ENCODE measurements at places on chromosomes 5 and 9.

DNA sequence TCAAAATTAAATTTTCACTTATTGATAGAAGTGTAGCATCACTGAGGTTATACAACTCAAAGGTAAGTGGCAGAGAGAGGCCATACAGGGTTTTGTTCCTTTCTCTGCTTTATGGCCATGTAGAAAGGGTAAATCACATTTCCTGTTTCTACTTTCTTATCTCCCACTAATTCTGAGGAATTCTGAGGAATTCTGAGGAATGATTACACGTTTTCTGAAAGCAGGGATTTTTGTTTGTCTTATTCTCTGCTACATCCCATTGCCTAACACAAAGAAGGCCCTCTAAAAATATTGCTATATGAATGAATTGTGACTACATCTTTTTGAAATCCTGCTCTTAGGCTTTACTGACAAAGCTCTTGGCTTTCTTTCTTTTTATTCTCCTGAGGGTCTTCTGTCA is 516.9 kb upstream of the ZNF608 start:
- no peak for DNase-seq

GRCh38 chr5:138490648-138491283 is 25.5 kb downstream of the EGR1 start:
- no peak for DNase-seq

GRCh38 chr5:124446120-124446519 is 300.3 kb downstream of the ZNF608 start:
- DNase-seq: no peak

- DNase-seq: no peak
Measured at GRCh38 chr9:89329917-89330316, 11.6 kb downstream of the SECISBP2 start.

GRCh38 chr5:37696190-37697021 is 143.4 kb downstream of the GDNF start:
- DNase-seq: no peak

GRCh38 chr9:105385381-105385985 is 62.4 kb upstream of the FSD1L start:
- no peak for DNase-seq

- peak; percentile 50 for DNase-seq
Measured at GRCh38 chr5:180803181-180804128, 849 bp upstream of the MGAT1 start.

DNA sequence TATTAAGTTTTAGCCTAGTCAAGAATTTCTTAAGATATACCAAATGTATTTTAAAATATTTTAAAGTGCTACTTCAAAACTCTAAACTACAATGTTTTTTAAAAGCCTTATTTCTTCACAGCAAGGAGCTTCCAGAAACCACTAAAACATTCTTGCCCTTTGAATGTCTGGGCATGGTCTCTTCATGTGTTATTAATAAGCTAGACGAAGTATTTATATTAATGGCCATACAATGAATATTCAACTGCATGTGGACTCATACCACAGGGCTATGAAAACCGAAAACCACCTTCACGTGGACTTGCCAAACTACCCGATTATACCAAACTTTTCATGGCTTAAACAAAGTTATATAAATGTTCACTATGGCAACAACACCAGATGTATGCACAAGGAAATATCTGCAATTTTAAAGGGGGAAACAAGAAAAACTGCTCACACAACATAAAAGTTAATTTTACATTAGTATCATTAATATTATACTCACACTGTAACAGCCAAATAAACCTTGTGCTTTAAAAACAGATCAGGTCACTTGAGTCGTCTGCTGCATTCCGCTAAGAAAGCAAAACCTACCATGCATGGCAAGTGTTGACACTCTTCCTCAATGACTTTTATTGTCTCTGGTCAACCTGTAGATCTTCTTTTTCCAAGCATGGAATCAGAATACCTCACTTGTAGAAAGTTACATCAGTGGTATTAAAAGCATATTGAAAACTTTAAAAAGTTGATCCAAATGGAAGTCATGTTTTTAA is 246.3 kb downstream of the BNC2 start:
- no peak for DNase-seq

GRCh38 chr9:98241357-98242300 is 13.8 kb downstream of the TBC1D2 start:
- DNase-seq: no peak

DNA sequence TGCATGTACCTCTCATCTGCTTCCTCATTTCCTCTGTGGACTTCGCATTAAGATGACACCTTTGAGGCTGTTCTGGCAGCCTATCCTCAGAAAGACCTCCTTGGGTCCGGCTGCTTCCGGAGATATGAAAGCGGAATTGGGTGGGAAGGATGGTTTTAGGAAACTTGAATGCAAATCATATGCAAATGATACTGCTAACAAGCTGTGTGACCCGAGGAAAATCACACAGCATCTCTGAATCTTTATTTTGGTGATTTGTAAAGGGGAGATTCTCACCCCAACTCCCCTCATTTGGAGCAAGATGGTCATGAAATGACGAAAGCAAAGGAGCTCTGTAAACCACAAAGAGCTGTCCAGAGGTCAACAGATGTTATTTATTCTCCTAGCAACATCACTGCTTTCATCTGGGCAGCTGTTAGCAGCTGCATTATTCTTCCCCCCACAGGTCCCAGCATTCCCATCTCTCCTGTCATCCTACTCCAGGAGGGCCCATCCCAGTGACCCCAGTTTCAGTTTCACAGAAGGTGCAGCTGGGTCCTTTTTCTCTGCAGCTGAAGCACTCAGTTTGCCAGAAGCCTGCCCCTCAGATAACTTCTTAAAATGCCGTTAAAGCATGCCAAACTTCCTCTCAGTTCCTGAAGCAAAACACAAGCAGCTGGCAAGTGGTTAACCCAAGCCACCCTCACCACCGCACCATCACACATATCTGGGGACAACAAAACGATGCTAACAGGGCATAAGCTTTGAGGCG is 269.5 kb downstream of the SEC61B start:
- no peak for DNase-seq

DNA sequence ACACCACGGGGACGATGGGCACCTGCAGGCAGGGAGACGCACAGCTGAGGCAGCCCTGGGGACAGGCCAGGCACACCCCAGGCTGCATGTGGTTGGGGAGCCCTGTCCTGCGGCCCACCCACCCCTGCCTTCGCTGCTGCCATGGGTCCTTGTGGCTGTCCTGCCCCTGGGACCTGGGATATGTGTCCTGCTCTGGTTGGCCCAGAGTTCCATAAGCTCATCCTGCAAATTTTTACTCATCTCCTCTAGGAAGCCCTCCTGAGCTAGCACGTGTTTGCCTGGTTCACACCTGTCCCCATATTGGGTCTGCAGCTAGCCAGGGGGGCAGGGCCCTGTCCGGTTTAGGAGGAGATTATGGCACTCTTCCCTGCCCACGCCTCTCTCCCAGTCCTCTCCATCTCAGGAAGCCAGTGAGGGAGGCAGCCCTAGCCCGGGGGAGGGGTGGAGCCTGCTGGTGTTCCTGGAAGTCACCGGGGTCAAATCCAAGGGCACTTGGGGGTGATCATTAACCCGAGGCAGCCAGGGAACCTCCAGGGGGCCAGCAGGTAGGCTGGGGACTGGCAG is 12.2 kb downstream of the EGFL7 start:
- no peak for DNase-seq

DNA sequence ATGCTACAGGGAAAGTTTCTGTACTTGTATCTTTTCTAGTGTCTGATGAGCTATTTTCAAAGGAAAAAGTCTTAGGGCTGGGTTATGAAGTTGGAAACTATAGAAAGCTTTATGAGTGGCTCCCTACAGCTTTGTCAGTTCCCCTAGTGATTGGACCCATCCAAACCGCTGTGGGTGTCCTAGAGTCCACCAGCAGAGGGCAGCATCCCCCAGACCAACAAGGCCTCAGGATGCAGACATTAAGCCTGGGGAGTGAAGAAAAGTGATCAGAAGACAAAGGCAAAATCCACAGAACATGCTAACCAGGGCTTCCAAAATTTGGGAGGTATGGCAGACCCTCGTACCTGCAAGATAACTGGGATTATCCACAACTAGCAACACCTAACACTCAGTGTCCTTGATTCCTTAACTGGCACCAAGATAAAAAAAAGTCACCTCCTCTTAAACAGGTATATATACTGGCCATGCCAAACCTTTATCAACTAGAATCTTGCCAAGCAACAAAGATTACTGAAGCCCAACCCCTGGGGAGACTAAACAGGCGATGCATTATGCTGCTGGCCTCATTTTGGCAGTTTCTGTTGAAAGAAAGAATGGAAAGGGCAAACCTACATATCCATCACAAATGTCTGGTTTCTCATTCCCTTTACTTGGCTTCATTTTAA is 110.4 kb upstream of the NR5A1 start:
- DNase-seq: peak; percentile 27

GRCh38 chr5:126613941-126614592 is 13.3 kb downstream of the PHAX start:
- no peak for DNase-seq

GRCh38 chr5:136743052-136743451 is 377.7 kb upstream of the TRPC7 start:
- DNase-seq: no peak

GRCh38 chr5:153151558-153151957 is 338.9 kb upstream of the GRIA1 start:
- no peak for DNase-seq

DNA sequence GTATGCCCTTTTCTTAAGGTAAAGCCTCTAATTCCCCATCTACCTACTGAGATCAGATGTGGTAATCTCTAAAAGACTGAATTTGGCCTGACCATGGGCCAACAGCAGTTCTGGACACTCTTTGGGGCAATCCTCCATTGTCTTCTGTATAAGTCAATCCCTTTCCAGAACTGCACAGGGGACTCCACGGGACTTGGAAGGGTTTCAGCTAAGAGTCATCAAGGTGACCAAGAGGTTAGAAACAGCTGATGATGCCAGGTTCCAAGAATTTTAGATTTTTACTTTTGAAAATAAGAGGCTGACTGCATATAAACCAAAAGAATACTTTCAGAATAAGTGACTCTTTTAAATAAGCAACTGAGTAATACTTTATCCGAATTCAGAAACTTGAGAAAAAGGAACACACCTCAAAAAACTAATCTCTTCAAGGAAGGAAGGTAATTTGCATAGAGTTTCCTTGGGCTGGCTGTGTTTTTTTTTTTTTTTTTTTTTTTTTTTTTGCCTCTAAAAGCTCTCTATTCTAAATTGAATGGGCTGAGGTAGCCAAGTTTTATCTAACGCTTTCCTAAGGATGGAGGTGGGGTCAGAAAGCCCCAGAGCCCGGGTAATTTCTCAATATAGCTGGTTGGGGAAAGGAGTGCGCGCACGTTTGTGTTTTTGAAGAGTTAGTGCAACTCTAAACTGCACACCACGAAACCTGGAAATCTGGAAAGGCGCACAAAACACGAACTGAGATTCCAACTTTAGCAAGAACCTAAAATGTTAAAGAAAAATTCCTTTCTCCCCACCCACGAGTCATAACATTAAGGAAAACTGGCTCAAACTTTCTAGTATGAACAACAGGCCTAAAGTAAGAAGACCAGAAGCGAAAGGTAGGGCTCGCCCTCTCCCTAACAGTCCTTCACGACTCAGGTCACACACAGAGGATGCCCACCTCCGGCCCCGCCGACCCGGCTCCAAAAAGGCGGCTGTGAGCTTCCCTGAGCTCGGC is 1.3 kb downstream of the VCP start:
- no peak for DNase-seq

DNA sequence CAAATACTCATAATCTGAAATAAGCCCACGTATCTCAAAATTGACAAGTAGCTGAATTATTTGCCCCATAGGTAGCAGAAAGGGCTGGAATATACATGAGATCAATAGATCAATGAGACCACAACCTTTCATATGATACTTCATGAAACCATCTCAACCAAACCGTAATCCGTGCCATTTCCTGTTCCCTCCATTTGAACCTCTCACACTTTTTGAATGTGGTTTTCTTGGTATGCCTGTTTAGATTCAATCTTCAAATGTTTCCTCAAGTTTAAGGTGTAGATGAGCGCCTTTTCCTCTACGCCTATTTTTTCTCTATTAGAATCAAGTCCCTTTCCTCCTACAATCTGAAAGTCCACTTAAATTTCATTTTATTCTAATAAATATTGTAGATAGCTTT is 805.5 kb downstream of the EFNA5 start:
- no peak for DNase-seq

GRCh38 chr9:7376213-7376612 is 423.4 kb downstream of the DMAC1 start:
- no peak for DNase-seq

- DNase-seq: no peak
Measured at GRCh38 chr9:75892216-75892911, 1.9 kb downstream of the PCSK5 start.

DNA sequence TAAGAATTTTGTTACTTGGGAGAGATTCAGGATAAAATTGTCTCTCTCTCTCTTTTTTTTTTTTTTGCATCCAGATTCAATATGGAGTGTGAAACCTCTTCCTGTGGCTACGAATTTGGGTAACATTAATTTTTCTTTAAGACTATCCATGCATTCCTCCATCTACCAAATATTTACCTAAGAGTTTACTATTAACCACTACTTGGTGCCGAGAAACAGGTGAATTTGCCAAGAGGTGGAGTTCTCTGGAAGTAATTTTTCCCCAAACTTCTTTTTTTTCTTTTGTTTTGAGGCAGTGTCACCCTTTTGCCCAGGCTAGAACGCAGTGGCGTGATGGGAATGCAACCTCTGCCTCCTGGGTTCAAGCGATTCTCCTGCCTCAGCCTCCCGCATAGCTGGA is 206.3 kb upstream of the VLDLR start:
- no peak for DNase-seq

DNA sequence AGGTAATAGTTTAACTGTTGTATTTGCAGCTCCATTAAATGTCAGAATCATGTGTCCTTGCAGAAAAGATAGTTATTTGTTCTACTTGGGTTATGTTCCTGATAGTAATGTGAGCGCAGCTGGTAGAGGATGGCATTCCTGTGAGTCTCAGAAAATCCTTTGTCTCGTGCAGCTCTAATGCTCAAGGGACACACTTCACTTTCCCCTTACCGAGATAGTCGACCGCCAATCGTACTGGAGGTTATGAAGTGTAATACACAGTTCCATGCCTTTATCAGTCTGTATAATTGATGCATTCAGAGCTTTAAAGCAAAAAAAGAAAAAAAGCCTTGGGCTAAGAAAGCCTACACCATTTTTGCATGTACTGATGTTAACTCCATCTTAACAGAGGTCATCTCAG is 60.2 kb upstream of the SRP19 start:
- DNase-seq: no peak

GRCh38 chr5:33120671-33121070 is 320.1 kb upstream of the TARS1 start:
- DNase-seq: no peak

GRCh38 chr9:89363311-89363670 is 45.0 kb downstream of the SECISBP2 start:
- no peak for DNase-seq

- no peak for DNase-seq
Measured at GRCh38 chr9:28155671-28156070, 582.4 kb upstream of the C9orf72 start.

DNA sequence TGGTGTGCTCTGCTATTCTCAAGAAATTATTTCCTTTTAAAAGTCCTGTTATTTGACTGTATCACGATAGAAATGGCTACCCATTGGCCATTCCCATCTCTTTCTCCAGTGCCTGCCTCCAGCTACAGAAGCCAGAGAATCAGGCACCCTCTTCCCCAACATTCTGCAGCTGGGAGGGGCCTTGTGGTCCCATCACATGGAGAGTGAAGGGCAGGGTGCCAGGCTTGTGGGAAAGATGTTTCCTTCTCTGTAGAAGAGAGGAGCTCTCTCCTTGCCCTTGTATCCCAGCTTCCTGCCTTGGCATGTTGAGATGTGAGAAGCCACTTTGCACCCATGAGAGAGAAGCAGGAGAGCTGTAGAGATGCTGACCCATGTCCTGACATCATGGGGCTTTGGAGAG is 465.0 kb downstream of the MTRR start:
- DNase-seq: no peak

- DNase-seq: no peak
Measured at GRCh38 chr9:94624629-94625028, 14.7 kb downstream of the FBP1 start.
